ENCODE measurements at places on chromosomes 6 and 20.
A peak's percentile ranks its signal among the peaks of the same experiment; 100 is the strongest.

GRCh38 chr6:159194421-159194820 lies 25.2 kb downstream of the FNDC1 start:
- DNase-seq, result no peak

GRCh38 chr6:109282756-109283155 lies 99.5 kb downstream of the CD164 start:
- DNase-seq, result no peak

- no peak for DNase-seq
Measured at GRCh38 chr20:61975407-61976129, 90.1 kb downstream of the TAF4 start.

DNA sequence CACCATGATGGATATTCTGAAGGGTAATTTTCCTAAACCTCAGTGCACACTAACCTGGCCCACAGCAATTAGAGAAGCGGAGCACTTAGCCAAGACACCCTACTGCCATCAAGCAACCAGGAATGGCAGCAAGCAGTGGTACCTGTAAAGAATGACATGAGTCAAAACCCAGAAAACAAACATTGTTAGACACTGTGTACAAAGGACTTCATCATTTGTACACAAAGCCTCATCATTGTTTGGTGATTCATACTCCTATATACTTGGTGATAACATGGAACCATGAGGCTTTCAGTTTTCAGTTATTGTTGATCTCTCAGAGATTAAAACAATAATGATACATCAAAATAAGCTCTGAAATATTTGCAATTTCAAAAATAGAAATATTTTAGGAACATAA lies 74.6 kb downstream of the MLIP start:
- DNase-seq, result no peak

- DNase-seq, result no peak
Measured at GRCh38 chr20:34710861-34711574, 6.9 kb downstream of the TP53INP2 start.

DNA sequence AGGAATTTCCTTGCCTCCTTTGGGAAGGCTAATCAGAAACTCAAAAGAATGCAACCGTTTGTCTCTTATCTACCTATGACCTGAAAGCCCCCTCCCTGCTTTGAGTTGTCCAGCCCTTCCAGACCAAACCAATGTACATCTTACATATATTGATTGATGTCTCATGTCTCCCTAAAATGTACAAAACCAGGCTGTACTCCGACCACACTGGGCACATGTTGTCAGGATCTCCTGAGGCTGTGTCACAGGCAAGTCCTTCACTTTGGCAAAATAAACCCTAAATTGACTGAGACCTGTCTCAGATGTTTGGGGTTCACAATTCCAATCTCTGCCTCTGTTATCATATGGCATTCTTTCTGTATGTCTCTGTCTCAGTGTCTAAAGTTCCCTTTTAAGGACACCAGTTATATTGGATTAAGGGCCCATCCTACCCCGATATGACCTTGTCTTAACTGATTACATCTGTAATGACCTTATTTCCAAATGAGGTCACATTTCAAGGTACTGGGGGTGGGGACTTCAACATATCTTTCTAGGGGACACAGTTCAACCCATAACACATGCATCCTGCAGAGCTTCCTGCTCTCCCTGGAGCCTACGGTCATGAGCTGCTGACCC lies 513.5 kb upstream of the JARID2 start:
- DNase-seq, result no peak

DNA sequence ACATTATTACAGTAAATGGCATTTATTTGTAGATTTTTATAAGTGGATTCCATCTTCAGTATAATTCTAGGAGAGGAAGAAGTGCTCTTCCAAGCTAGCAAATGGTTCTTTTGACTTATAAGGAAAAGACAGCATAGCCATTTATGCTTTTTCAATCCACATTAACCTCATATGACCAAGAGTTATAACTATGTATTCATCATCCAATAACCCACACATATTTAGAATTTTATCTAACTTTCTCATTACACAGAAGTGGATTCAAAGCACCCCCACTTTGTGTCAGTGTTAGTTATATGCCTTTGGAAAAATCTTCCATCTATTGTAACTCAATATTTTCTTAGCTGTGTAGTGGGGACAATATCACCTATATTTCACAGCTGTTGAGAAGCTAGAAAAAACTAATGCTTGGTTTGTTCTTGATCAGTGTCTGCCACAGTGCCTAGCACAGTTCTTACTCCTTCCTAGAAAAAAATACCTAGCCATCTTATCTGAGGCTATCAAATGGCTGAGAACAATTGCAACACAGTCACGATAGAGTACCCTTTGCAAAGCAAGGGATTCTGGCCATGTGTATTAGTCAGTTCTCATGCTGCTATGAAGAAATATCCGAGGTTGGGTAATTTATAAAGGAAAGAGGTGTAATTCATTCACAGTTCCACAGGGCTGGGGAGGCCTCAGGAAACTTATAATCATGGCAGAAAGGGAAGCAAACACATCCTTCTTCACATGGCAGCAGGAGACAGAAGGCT lies 986.3 kb downstream of the TFAP2A start:
- peak; percentile 64 for DNase-seq

DNA sequence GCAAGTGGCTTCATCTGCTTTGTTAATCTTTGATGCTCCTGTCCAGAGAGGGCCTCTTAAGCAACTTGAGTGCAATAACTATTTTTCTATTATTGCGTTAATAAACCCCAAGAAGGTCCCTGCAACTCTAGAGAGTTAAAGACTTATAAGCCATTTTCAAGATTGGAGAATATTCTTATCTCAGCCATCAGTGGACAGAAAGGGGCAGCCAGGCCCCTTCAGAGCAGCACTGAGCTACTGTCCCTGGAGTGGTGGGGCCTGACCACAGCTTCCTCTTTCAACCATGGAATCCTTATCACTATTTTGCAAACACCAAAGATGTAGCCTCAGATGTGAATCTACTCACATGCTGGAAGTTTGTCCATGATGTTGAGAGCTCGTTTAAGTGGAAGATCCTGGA lies 2.8 kb upstream of the MAS1L start:
- DNase-seq, result no peak

DNA sequence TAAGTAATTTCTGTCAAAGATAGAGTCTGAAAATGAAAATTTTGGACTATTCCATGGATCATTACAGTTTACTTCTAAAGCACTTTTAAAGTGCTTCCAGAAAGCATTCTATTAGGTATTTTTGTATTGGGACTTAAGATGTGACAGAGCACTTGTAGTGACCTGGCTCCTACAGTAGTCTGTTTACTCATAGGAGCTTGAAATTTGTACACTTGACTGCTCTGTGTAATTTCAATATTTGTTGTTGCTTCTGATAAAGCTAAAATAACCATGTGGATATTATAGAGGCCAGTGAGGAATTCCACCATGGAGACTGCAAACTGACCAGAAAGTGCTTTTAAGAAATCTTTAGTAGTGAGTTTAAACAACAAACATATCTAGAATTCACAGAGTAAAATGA lies 10.3 kb downstream of the NFYA start:
- DNase-seq, result no peak

DNA sequence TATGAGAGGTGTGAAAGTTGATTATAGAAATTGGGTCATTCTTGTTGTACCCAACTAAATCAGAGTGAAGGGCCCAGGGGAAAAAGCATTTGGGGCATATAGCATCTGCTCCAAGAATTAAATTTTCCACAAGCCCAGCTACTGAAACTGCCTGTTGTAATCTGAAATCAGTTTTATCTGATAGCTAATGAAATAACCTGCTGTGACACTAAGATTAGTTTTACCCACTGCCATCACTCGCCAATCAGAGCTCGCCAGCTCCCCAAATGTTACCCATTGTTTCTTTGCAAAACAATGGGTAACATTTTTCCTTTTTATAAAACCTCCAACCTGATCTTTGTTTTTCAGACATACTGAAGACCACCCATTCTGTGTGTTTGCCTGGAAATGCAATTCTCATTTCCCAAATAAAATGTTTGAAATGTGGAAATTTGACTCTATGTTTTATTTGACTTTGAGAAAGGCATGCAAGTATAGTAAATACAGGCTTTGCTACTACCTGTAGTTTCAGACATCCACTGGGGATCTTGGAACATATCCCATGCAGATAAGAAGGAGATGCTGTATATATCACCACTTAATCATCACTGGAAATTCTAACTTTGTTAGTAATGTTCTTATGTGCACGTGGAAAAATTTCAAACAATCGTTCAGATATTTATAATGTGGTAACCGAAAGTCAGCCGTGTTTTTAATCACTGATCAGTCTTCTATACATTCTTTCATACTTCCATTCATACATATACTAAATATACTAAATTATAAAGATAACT lies 6.3 kb upstream of the AHI1 start:
- DNase-seq, result peak; percentile 30

- DNase-seq, result peak; percentile 90
Measured at GRCh38 chr20:23257848-23258746, 92.5 kb upstream of the NXT1 start.

DNA sequence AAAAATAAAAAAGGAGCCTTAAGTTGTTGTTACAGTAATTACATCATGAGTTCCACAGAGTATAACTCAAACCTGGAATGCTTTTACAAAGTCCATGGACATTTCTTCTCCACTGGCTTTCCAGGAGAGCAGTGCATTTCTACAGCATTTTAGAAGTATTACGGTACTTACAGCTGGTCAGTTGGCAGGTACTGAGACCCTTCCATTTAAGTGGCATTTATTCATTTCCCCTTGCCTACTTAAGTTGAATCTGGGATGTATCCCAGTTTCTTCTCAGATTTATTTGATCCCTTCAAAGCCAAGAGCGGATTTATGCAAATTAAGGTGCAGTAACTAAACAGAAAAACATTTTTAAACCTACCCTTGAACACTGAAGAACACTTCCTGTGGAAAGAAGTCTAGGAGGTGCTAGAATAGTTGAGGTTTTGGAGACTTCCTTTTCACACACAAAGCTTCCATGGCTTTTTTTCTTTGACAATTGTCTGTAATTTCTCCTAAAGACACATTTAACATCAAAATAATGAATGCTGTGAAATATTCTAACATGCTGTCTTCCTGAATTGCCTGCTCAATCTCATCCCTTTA lies 3.4 kb downstream of the PRDM13 start:
- DNase-seq, result no peak

DNA sequence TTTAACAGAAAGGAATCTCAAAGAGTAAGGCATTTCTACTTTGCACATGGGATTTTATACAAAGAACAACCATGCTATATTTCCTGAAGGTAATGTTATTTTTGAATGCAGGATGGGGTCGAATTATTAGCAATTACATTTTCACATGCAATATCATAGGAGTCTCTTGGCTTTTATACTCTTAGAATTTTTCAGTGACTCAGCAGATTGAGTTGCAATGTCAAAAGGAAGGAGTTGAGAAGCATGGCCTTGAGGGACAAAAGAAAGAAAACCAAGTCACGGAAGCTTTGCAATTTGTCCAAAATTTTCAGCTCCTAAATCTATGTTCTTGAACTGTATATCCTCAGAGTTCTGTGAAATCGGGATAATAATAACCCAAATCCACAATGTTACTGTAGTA lies 181.1 kb downstream of the GRM1 start:
- no peak for DNase-seq

DNA sequence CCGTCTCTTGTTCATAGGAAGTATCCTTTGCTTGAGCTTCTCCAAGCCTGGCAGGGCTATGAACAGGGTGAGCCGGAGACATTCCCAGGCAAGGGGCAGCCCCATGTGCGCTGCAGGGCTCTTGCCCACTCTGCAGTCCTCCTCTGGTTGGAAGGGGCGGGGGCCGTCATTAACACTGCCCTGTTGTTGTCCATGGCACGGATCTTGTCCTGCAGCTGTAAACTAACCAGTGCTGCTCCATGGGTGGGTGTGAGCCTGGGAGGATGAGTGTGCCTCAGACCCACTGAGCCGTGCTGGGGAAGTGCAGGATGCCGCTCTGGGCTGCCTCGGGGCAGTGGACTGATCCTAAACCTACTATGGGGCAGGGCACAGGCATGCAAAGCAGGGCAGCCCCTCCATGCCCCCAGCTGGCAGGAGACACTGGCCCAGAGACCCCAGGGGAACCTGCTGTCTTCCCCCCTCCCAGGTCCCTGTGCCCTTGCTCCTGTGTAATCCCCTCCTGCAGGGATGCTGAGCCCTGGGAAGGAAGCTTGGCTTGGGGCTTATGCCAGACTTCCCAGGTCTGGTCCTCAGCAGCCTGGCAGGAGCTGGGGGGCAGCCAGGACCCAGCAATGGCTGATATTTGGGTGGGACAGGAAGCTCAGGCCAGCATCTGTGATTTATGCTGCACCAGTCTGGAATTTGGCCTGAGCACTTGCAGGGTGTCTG lies 8.5 kb downstream of the EBF4 start:
- DNase-seq, result no peak

- peak; percentile 57 for DNase-seq
Measured at GRCh38 chr20:23078351-23079015, 7.6 kb downstream of the CD93 start.

GRCh38 chr6:99940582-99940981 lies 53.4 kb downstream of the MCHR2 start:
- no peak for DNase-seq

GRCh38 chr6:148492654-148493290 lies 150.1 kb downstream of the SASH1 start:
- DNase-seq, result no peak

GRCh38 chr6:106422534-106422933 lies 62.0 kb downstream of the CRYBG1 start:
- DNase-seq, result peak; percentile 16

GRCh38 chr20:5390720-5391119 lies 74.0 kb upstream of the PROKR2 start:
- DNase-seq, result no peak

GRCh38 chr6:137269347-137269746 lies 50.2 kb upstream of the IFNGR1 start:
- no peak for DNase-seq

- DNase-seq, result peak; percentile 53
Measured at GRCh38 chr6:166045173-166045859, 122.3 kb downstream of the TBXT start.

DNA sequence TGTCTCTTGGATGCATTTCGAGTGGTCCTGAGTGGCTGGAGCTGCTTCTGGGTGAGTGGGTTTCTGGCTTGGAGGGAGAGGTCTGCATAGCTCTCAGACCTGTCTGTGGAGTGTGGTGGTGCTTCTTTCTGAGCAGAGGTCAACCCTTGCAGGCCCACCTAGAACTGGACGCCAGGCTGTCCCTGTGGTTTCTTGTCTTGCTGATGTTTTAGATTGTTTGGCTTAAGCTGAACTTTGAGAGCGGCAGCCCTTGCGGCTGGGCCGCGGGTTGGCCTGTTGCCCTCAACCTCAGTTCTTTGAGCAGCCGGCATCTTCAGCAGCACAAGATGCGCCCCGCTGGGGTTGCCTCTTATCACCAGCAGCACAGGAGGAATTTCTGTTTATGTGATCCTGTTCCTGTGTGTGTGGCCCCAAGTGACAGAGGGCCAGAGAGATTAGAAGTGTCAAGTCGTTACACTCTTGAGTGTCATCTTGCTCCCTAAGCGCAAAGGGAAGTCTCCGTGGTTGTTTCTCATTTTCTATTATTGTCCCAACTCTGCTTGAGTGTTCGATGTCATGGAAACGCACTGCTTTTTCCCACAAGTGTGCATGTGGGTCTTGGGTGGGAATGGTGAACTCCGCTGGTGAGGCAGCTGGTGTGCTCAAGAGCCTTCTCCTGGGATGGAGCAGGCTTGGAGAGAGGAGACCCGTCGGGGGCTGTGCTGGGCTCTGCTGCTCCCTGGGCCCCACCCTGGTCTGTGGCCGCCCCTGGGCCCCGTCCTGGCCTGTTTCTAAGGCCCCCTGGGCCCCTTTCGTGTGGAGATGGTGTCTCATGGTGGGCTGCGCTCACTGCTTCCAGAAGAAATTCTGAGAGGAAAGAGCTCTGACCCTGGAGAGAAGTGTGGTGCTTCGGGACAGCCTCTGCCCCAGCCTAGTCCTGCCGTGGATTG lies 20.1 kb upstream of the SLC22A1 start:
- DNase-seq, result no peak
